ENCODE measurements at places on chromosomes 12 and 14.

- no peak for DNase-seq
Observed at GRCh38 chr14:100428727-100429126, 105.6 kb downstream of the SLC25A47 start.

GRCh38 chr12:105858981-105859710 lies 279.6 kb downstream of the NUAK1 start:
- DNase-seq = no peak

DNA sequence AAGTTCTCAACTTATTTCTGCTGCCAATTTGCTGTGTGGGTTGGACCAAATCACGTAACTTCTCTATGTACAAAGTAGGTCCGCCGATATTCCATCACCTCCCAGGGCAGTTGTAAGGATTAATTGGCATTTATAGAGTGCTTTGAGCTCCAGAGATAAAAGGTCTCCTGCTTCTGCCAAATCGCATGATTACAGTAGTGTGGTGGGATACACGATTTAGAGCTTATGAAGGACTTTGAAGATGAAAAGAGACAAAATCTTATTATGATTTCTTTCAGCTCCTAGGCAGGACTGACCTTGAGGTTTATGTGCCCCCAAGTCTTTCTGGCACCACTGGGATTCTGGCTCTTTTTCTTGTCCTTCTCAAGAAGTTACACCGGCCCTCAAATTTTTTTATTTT lies 84.7 kb downstream of the TBC1D30 start:
- DNase-seq = no peak

GRCh38 chr14:50602035-50602434 lies 42.1 kb downstream of the ATL1 start:
- no peak for DNase-seq

- no peak for DNase-seq
Observed at GRCh38 chr12:89721291-89721987, 12.8 kb upstream of the ATP2B1 start.

GRCh38 chr12:6697584-6698351 lies 2.8 kb downstream of the PIANP start:
- no peak for DNase-seq

- DNase-seq = no peak
Observed at GRCh38 chr12:49231878-49232655, 32.8 kb upstream of the TUBA1C start.

GRCh38 chr12:18797604-18798003 lies 59.7 kb downstream of the CAPZA3 start:
- DNase-seq = no peak

DNA sequence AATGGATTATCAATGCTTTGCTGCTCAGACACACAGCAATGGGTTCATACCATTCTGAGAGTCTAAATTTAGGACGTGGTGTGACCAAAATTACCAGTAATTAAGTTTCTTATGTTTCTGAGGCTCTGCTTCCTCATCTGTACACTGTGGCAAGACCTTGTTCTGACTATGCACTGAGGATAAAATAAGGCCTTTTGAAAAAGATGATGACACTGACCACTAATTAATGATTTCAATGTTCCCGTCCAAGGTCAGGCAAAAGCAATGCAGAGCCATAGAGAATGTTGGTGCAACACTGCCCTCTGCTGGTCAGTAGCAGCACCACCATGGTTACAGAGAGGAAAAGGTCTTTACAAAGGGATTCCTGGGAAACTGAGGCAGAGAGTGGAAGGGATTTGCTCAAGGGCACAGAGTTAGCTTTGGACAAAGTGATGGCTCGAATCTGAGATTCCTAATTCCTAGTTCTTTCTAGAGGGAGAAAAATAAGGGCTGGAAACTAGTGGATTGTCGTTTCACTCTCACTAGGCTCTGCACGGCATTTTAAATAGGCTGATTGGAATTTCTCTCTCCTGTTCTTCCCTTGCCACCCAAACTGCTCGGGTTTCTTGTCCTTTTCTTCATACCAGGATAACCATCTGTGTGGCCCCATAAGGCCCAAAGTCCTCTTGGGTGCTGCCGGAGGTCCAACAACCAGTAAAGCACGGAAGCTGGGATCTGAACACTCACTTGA lies 22.3 kb upstream of the P2RX7 start:
- peak; percentile 20 for DNase-seq

DNA sequence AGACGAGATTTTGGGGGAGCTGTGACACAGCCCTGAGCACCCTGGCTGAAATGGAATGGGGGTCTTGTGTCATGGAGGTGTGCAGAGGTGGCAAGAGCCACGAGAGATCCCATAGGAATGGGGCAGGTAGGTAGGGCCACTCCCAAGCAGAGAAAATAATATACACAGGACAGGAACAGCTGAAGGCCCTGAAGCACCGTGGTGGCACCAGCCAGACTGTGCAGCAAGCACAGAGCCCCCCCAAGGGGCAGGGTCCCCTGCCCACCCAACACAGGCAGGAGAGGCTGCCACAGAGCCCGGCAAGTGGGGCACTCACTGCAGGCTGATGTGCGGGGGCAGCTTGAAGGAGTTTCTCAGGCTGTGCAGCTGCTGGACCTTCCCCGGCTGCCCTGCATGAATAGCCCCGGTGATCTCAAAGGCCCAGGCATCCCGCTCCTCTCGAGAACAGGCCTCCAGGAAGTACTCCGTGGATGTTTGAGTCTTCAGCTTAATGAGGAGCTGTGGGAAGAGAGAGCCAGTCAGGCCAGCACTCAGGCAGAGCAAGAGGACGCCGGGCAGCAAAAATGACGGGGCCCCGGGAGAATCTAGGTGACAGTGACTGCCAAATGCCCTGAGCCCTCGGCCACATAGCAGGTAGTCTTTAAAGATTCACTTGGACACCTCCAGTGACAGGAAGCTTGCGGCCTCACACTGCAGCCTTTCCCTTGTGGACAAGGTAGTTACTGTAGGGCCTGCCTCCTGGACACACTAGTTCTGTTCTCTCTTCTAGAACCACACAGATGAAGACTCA lies 16.7 kb downstream of the PLEK2 start:
- DNase-seq = no peak

GRCh38 chr12:113184098-113184899 lies 979 bp downstream of the DDX54 start:
- DNase-seq = no peak

DNA sequence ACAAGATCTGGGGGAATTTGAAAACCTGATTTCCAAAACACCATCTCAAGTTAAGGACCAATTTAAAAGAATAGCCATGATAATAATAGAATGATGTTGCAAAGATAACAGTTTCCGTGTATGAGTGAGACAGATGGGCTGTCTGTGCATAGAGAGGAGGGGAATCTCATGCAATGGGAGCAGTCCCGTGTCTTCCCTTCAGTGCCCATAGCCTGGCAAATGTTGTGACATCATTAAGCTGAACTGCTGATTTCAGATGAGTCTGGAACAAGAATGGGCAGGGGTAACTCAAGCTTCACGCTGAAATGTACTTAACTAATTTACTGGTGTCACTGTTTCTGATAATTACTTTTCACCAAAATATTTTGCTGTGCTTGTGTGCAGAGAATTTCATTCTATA lies 454.0 kb downstream of the FOXG1 start:
- no peak for DNase-seq

- no peak for DNase-seq
Observed at GRCh38 chr12:99436584-99436983, 211.0 kb upstream of the GARIN6 start.

- no peak for DNase-seq
Observed at GRCh38 chr12:85796001-85796400, 40.2 kb downstream of the RASSF9 start.

DNA sequence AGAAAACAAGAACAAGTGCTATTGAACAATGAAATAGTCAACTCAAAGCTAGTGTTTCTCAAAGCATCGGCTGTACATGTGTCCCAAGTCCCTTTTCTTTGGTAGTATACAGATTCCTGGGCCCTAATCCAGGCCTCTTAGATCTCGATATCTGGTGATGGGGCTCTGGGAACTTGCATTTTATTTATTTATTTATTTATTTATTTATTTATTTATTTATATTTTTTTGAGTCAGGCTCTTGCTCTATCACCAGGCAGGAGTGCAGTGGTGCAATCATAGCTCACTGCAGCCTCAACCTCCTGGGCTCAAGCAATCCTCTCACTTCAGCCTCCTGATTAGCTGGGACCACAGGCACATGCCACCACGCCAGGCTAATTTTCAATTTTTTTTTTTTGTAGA lies 17.1 kb downstream of the SYNDIG1L start:
- no peak for DNase-seq

DNA sequence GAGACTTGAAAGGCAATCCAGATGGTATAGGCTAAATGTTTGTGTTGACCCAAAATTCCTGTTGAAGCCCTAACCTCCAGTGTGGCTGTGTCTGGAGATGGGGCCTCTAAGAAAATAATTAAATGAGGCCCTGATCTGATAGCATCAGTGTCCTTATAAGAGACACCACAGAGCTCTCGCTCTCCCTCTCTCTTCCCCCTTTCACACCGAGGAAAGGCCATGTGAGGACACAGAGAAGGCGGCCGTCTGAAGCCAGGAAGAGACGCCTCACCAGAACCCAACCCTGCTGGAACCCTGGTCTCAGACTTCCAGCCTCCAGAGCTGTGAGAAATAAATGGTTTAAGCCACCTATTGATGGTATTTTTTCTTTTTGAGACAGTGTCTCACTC lies 87.5 kb downstream of the SCARB1 start:
- no peak for DNase-seq

DNA sequence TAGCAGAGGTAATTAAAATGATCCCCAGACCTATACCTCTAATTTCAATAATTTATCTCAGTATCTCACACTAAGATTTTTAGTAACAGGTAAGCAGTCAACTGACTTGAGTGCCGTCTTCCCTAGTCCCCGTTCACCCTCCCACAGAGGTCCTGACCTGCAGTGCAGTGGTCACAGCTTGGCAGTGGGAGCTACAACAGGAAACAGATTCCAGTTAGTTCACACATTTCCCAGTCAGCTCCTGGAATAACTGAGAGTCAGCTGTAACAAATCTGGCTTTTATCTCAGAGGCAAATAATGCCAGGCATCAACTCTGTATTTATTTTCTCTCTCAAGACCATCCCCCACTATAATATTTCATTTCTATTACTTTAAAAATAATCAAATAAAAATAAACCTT lies 308.2 kb downstream of the ATP23 start:
- DNase-seq = no peak

- DNase-seq = peak; percentile 48
Observed at GRCh38 chr14:71753126-71753830, 179.0 kb upstream of the RGS6 start.

DNA sequence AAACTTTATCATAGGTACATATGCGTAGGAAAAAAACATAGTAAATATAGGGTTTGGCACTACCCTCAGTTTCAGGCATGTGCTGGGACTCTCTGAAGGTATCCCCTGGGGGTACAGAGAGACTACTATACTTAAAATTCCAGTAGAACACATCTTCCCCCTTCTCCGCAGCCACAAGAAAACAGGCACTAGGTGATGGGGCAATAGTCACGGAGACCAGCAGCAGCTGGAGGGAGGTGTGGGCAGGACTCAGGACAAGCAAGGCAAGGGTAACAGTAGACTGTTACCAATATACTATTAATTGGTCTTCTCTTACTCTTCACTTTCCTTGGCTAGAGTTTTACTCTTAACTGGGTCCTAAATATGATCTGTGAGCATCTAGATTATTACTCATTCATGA lies 4.6 kb upstream of the PAPOLA start:
- DNase-seq = no peak

GRCh38 chr12:80400571-80400991 lies 43.5 kb upstream of the PTPRQ start:
- no peak for DNase-seq

Measured in amygdala (tissue), 56 donors.